ENCODE measurements at places on chromosomes 3 and 15.

DNA sequence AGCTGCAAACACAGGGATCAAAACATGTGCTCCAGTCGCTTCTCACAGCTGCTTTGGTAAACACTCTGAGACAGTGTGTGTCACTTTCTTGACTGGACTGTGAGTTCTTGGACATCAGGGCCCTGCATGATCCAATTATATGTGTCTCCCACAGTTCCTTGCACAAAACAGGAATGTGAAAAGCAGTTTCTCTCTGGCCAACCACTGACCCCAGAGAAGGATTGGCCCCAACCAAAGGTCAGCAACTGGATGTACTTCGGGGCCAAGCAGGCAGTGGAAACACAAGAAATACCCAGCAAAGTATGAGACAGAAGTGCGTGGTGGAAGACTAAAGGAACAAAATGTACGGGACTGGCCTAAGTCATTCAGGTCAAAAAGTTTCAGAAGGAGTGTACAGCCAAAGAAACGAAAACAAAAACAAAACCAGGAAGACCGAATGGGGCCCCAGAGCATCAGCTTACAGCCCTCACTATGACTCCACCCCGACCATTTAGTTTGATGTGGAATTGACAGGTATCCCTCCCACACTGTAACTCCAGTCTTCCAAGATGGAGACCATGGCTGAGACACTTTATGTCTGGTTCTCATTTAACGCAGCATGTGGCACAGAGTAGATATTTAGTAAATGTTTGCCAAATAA lies 76.7 kb upstream of the LPP start:
- no peak for DNase-seq

DNA sequence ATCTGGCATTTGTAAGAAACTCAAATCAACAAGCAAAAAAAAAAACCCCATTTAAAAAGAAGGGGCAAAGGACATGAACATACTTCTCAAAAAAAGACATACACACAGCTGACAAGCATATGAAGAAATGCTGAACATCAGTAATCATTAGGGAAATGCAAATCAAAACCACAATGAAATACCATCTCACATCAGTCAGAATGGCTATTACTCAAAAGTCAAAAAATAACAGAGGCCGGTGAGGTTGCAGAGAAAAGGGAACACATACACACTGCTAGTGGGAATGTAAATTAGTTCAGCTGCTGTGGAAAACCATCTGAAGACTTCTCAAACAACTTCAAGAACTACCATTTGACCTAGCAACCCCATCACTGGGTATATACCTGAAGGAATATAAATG lies 199.4 kb upstream of the THBS1 start:
- DNase-seq: no peak

- no peak for DNase-seq
These were observed 211.2 kb downstream of the TJP1 start for GRCh38 chr15:29611057-29611456.

DNA sequence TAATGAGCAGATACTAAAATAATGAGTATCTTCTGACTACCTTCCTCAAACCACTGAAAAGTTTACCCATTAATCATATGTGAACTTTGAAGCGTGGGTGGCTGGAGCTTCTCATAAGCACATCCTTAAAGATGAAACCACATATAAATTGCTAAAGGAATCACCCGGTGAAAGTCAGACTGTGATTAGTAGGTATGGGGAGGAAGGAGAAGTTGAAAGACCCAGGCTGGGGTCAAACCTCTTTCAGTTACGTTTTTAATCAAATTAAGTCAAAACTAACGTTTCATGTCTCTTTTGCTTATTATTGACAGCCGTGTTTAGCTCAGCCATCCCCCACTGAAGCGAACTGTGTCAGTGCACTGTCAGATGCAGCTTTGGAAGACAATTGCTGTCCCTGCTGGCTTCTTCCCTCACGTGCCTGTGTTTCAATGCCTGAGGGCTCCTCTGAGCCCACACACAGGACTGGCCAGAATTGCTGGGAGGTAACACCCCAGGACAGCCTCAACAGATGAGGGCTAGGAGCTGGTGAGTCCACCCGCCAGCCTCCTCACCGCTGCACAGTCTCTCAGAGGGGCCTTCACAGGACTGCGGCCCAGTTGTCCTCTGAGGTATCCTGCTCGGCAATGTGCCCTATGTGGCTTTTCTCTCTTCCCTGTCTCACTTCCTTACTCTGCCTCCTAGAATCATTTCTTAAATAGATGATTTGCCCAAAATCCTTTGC lies 29.3 kb upstream of the SH3BP5 start:
- no peak for DNase-seq

- no peak for DNase-seq
These were observed 256.7 kb upstream of the HES1 start for GRCh38 chr3:193879099-193879863.

GRCh38 chr3:144622845-144623244 lies 651.2 kb downstream of the DIPK2A start:
- DNase-seq: no peak

DNA sequence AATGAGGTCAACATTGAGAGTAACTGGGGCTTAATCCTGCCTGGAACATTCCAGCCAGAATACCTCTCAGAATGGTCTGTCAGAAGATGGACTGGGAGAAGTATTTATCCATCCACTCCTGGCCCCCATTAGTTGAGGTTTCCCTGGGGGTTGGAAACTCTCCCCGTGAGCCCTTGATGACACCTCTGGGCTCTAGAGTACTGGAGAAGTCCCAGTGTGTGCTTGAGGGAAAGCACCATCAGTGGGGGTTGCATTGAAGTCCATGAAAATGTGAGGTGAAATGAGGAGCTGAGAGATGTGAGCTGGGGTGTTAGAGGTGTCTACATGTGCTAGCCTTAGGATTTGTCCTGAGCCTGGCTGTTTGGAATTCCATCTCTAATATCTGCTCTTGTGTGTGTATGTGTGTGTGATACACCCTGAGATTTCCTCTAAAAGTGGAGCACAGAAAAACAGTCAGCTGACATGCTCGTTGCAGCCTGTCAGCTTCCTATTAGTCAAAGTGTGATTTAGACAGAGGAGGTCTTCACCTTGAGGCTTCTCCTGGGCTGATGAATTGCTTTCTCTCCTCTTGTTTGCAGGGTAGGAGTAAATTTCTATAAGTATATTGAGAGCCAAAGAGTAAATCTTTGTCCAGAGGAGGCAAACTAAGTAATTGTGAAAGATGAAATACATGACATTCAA lies 67.6 kb downstream of the NR1D2 start:
- no peak for DNase-seq

GRCh38 chr3:28901018-28901417 lies 379.9 kb upstream of the RBMS3 start:
- DNase-seq: no peak

GRCh38 chr15:74545776-74546656 lies 5.0 kb downstream of the ARID3B start:
- peak; percentile 92 for DNase-seq

DNA sequence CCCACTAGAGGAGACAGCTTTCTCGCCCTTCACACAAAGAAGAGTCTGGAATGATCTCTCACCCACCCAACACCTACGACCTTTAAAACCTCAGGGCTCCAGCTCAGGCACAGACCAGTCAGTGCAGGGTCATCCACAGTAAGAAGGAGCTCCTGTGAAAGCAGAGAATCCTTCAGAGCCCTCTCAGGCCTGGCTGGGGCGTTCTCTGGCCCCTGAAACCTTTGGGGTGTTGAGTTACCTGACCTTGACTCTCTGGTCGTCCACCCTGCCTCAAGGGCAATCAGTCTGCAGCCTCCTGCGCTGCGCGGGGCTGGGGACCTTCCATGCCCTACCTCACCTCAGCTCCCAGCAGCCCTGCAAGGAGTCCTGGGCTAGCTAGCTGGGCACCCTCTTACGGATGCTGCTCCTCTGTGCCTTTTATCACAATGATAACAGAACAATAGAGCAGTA lies 106.2 kb downstream of the ADCY5 start:
- DNase-seq: no peak

GRCh38 chr3:197736010-197736490 lies 654 bp downstream of the RUBCN start:
- DNase-seq: no peak

DNA sequence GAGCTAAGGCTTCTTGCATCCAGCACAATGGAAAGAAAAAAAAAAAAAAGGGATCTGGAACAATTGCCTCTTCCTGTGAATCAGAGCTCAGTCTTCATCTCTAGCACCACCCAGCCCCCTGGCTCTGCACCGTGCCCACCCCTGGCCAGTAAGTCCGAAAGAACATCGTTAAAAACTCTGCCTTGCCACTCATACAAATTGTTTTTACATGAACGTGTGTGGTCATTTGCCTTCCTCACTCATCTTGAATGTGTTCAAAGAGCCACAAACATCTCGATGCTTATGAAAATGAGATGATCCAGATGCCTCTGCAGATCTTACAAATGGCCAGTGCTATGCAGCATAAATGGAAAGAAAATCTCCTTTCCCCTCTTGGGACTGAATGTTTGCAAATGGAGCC lies 400.0 kb upstream of the PPP2R3A start:
- no peak for DNase-seq

- DNase-seq: no peak
These were observed 6.3 kb downstream of the EIF4A2 start for GRCh38 chr3:186789554-186790260.

DNA sequence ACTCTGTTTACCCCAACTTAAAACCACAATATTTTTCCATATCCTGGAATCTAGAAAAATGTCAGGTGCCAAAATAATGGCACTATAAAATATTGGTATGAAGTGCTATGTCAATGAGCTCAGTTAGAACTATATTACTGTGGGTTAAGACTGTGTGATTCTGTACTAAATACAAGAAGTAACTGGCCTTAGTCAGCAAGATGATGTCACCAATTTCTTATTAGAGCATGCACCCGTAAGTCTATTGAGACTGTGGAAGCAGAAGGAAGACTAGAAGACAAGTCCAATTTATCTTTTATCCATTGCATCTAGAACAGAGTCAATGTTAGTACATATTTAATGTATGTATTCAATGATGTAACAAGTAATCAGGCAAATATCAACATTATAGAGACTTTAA lies 25.0 kb downstream of the LRRC58 start:
- DNase-seq: no peak

- DNase-seq: no peak
These were observed 455 bp upstream of the ABHD17C start for GRCh38 chr15:80694611-80695098.

DNA sequence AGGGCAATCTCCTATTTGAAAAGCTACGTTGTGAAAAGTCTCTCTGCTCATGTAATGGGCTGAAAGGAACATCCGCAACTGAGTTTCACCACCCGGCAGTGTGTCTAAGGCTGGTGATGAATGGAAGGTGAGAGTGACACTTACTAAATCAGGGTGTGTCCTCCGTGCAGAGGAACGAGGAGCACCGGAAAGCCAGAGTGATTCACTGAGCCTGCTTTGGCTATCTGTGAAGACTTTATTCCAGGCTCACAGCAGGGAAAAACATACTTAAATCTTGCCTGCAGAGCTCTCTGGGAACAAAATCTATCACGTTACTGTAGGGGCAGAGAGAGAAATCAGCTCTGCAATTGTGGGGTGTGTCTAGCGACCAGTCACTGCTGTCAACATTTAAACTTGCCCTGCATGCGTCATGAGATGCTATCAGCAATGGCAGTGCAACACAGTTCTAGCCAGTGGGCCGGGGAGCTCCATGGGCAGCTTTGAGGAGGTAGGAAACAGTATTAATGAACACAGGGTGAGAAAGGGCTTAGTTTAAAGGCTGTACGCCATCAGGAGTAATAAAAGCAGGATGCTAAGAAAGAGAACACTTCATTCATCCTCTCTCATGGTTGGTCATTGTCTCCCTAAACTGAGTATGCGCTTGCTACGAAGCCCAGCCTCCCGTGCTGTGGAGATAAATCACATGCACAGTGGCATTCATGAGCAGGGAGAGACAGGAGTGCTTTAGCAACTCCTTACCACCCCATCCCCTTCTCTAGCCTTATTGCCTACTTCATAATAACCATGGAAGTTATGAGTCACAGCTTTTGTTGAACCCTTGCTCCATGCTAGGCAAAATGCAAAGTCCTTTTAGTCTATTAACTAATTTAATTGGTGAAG lies 542.7 kb upstream of the ADAMTS9 start:
- DNase-seq: no peak

DNA sequence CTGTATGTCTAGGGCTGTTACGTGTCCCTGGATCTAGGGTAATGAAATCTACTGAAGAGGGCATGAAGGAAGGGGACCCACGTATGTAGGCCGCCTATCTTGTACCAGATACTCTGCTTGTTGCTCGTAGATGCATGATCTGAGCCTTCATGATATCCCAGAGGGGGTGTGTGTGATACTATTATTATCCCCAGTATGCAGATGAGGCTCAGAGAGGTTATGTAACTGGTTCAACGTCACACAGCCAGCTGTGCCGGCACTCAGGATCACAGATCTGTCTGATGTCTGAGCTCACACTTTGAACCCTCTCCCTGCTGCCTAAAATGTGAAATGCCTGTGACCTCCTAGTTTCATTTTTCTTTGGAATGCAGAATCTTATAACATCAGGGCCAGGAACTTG lies 36.2 kb upstream of the SEC13 start:
- DNase-seq: no peak

DNA sequence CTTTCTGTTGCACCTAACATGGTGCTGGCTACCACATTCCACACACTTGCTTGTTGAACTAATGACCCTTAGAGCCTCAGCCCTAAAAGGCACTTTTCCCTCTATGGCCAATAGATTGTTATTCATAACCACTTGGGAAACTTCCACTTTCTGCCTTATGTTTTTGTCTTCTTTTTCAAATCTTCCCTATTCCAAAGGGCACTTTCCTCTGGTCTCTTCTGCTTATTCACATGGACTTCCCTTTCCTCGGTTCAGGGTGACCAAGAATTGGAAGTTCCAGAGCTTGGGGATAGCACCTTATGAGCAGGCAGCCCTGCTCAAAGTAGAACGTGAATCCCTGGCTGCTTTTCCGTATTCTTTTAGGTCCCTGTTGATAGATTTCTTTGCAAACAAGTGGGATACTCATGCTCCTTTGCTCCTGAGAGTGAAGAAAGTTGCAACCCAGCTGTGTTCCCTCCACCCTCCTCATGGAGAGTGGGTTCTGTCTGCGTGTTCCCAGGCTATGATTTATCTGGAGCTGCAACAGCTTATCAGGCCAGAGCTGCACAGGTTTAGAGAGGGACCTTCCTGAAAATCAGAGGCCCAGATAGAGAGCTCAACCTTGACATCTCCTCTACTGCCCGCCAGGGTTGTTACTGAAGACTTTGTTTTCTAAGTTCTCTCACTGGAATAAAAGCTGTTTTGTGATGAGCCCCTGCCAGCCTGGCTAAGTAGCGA lies 58.8 kb upstream of the MYZAP start:
- DNase-seq: no peak

- no peak for DNase-seq
These were observed 108.0 kb downstream of the SERPINI1 start for GRCh38 chr3:167843481-167843880.

Data from NCI-H1105 (cell line).